ENCODE measurements at places on chromosomes 11 and 22.

DNA sequence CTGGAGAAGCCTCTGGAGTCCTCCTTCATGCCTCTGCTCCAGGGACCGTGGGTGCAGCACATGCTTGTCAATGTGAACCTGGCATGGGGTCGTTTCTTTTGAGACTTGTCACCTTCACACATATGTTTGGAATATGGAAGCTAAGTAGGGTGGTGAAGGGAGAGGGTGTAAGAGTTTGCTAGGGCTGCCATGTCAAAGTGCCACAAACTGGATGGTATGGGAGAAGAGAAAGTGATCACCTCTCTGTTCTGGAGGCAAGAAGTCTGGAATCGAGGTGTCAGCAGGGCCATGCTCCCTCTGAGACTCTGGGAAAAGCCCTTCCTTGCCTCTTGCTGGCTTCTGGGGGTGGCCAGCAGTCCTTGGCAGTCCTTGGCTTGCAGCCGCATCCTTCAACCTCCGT, 8.7 kb upstream of the TSPAN18 start:
- no peak for DNase-seq

GRCh38 chr22:33918676-33919365, 1.5 kb downstream of the LARGE1 start:
- DNase-seq, result no peak

- DNase-seq, result no peak
Observed at GRCh38 chr11:124211321-124211720, 28.2 kb downstream of the OR10D3 start.

GRCh38 chr22:25564979-25565677, 653 bp downstream of the GRK3 start:
- DNase-seq, result no peak

- no peak for DNase-seq
Observed at GRCh38 chr22:28137036-28137435, 218.0 kb upstream of the PITPNB start.

DNA sequence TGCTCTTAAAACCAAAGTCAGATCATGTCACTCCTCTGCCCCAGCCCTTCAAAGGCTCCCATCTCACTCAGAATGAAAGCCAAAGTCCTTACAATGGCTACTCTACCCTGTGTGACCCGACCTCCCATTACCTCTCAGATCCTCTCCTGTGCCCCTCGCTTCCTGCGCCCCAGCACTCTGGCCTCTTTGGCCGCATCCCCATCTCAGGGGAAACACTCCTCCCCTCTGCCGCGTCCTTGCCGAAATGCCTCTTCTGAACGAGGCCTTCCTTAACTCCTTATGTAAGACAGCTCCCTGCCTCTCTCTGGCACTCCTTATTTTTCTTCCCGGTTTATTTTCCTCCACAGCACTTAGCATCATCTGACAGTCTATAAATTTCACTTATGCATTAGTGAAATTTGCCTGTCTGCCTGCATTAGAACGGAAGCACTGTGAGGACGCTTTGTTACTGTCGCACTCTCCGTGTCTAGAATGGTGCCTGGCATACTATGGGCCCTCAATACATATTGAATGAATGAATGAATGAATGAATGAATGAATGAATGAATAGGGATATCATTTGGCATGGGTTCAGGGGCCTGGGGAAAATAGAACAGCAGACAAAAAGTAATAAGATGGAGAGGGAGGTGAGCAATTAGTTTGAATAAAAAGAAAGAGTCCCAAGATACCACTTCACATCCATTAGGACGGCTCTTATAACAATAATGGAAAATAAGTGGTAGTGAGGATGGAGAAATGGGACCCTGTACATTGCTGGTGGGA, 137.8 kb downstream of the CEP164 start:
- DNase-seq, result no peak

DNA sequence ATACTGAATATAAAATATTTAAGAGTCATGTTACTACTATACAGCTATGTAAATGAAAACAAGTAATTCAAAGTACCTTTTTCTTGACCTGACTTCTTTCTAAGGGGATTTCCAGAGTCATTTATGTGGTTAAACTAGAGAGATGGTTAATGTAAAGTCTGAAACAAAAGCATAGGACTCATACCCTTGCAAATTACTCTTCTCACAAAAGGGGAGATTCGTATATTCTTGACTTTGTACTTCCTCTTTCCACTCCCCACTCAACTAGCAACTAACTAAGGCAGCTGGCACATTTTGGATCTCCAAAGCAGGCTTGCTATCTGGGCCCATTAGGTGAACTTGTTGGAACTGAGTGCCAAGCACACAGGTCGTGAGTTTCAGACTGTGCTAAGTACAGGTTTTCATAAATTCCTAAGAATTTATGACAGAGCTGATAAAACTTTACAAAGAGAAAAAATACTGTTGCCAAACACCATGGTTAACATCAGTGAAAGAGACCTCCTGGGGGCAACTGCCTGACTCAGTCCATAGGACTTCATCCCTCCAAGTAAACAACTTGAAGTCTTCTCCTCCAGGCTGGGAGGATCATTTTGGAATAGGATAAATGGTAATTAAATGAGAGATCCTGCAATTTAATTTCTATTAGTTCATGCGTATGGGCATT, 77.0 kb upstream of the DDI1 start:
- no peak for DNase-seq

GRCh38 chr11:133708547-133709051, 136.7 kb downstream of the SPATA19 start:
- no peak for DNase-seq

DNA sequence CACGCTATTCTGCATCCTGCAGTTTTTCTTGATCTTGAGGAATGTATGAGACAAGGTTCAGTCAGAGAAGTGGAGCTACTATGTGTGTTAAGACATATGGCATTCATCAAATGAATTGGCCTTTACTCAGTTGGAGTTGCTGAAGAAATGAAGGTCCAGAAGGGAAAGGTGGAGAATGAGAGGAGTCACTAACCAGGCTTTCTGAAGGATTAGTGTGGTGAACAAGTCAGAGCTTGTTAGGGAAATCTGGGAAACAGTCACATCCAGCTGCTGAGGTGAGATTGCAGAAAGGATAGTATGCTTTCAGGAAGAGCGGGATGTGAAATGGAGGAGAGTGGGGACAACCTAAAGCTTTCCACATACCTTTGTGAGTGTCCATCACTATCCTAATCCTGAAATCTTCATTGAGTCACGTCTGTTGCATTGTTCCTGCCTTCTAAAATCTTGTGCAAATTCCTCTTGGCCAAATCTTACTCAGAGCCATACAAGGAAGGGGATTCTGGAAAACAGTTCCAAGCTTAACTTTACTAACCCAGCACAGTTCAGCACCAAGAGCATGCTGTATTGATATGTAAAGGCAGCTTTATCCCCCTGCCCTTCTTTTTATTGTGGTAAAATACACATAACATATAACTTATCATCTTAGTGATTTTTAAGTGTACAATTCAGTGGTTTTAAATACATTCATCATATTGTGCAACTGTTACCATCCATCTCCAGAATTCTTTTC, 11.4 kb upstream of the PITPNB start:
- DNase-seq, result no peak

GRCh38 chr11:68141246-68142027, 20.2 kb upstream of the CHKA start:
- DNase-seq, result no peak

GRCh38 chr11:26583550-26583949, 11.5 kb upstream of the MUC15 start:
- DNase-seq, result no peak

DNA sequence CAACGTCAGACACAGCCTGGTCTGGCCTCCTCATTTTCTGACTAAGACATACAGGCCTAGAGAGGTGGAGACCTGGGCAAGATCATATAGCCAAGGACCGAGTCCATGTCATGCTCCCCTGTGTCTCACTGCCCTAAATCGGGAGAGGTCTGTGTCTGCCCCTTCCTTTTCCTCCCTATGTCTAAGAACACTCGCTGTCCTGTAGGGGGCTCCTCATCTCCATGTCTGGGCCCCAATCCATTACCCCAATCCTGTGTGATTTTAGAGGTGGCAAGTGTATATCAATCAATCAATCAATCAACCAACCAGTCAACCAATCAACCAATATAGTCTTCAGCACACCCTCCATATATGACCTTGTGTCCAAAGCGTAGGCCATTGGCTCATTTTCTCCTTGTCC, 125.7 kb downstream of the KIRREL3 start:
- no peak for DNase-seq

GRCh38 chr11:84524422-84525051, 1102.6 kb downstream of the DLG2 start:
- DNase-seq, result no peak

DNA sequence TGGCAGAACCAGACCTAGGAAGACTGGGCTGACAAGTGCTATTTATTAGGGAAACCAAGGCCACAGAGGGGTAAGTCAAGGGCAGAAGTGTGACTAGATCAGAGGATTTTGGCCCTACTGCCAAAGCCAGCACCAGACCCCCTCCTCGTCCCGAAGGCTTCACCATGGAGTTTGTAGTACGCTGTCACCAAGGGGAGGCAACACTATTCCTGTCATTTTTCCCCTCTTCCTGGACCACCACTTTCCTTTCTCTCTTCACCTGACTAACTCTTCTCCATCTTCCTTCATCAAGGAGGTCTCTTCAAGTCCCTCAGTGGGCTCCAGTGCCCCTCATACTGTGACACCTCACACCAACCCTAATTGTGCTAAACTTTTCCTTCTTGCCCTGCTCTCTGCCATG, 34.9 kb downstream of the MN1 start:
- no peak for DNase-seq

DNA sequence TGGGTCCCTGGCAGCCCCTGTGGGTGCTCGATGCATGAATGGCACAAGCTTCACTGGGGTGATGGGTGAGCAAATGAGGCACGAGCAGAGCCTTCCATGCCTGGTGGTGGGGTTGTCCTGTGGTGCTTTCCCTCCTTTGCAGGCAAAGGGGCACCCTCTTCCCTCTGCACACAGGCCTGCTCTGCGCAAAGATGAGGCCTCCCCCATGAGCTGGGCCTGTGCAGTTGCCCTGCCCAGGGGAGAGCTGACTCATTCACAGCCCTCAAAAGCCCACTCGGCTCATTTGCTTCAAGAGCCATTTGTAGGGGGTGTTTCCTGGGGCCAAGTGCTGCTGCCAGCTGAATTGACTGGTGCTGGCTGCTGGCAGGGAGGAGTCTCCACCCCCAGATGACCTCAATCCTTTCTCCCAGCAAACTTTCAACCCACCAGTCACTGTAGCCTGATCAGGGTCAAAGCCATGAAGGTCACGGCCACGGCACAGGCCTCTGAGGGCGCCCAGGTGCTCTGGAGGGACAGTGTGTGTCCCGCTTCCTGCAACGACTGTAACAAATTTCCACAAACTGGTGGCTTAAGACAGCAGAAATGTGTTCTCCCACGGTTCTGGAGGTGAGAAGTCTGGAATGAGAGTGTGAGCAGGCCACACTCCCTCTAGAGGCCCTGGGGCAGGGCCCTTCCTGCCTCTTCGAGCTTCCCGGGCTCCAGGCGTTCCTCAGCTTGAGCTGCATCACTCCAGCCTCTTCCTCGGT, 48.8 kb upstream of the ANO1 start:
- no peak for DNase-seq

GRCh38 chr11:119584193-119585042, 144.6 kb downstream of the NECTIN1 start:
- no peak for DNase-seq

- no peak for DNase-seq
Observed at GRCh38 chr11:75492181-75492820, 33.4 kb downstream of the GDPD5 start.

GRCh38 chr11:12592283-12592682, 81.9 kb upstream of the TEAD1 start:
- no peak for DNase-seq

DNA sequence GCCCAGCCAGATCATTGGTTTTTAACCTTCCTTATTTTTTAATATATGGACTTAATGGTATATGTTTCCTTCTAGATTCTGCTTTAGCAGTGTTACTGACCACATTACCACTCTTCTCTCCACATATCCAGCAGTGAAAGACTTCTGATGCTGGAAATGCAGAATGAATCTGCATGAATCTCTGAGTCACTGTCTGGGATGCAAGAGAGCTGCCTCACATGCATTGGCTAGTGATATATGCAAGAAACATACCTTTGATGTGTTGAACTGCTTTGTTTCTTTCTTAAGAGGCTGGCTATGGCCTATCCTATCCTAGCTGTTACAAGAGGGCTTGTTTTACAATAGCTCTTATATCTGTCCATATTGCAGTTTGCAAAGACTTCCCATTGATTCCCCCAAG, 16.6 kb upstream of the AMPD3 start:
- no peak for DNase-seq

GRCh38 chr11:72786305-72787215, 7.3 kb downstream of the STARD10 start:
- DNase-seq, result no peak

- DNase-seq, result no peak
Observed at GRCh38 chr22:29266564-29267461, 968 bp downstream of the RHBDD3 start.

DNA sequence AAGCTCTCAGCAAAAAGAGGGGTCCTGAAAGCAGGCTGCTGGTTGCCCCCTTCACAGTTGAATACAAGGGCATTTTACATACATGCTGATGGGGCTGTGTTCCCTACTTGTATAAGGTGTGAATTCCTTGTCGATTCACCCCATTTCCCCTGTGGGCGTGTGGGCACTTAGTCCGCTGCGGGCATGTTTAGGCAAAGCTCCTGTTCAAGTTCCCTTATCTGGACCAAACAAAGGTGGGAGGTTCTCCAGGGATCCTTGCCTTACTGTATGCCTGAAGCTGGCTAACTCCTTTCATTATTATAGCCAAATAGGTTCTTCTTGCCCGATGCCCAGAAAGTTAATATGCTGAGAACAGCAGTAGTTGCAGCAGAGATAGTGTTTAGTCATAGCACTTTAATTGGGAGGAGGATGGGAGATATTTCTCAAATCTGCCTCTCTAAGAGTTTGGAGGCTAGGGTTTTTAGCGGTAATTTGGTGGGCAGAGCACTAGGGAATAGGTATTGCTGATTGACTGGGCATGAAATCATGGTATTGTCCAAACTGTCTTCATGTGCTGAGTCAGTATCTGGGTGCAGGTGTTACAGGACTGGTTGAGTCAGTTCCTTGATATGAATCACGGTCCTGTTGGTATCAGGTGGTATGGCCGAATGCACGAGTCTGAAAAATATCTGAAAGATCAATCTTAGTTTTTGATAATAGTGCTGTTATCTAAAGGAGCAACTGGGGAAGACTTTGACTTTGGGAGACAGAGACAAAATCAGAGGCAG, 32.7 kb downstream of the METTL15 start:
- no peak for DNase-seq

- DNase-seq, result no peak
Observed at GRCh38 chr11:59669611-59670009, 773 bp upstream of the PATL1 start.

- DNase-seq, result no peak
Observed at GRCh38 chr11:19557720-19558140, 154.9 kb upstream of the NAV2 start.

GRCh38 chr11:94553938-94554337, 10.2 kb downstream of the FUT4 start:
- DNase-seq, result no peak

- DNase-seq, result no peak
Observed at GRCh38 chr11:15418921-15419320, 304.2 kb downstream of the INSC start.

DNA sequence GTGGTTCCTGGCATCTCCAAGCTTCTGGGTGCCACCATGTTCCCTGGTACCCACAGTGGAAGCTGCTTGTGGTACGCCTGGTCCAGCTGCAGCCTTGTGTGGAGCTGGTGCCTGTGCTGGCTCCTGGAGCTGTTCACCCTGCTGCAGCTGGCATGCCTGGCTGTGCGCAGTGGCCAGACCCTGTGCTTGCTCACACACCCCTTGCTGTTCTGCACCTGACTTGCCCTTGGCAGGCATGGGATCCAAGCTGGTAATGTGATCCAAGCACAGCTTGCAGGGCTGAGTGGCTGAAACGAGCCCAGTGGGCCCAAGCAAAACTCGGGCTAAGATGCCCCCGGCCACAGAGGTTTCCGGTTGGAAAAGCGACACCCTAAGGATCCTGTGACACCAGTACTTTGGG, 104.7 kb upstream of the CLMP start:
- no peak for DNase-seq
